MCF 10A (cell line): ENCODE measurements at places on chromosomes 12 and 14. TPM values are rescaled to one million over a fixed set of nuclear protein-coding genes. Genes with fewer than 3 reads are reported as not detected.

The CREBL2 gene
- 17.4 and 22.5 TPM in 2 replicates for total RNA-seq

The TSHR gene
- not detected in 2 replicates for total RNA-seq

The CD27 gene
- total RNA-seq = not detected in 2 replicates

The KRT7 gene
- total RNA-seq = 2,379 and 3,360 TPM in 2 replicates

The TMPRSS12 gene
- total RNA-seq = not detected in 2 replicates

The CLEC6A gene
- not detected in 2 replicates for total RNA-seq

The ATG101 gene
- total RNA-seq = 64.2 and 66.9 TPM in 2 replicates

The EFS gene
- total RNA-seq = not detected in 2 replicates

The STON2 gene
- 20.9 and 23.5 TPM in 2 replicates for total RNA-seq

GRCh38 chr12:6554168-6555017 is 1.4 kb downstream of the IFFO1 start:
- DNase-seq = peak; percentile 66
- no peaks in the 10 kb centered on the region for H3K27me3 ChIP-seq
- H3K4me1 ChIP-seq = peaks cover 30% of the 10 kb centered on the region
- peak overlapping the region; percentile 54 for H3K27ac ChIP-seq
- no peak overlapping the region for H3K4me3 ChIP-seq

DNA sequence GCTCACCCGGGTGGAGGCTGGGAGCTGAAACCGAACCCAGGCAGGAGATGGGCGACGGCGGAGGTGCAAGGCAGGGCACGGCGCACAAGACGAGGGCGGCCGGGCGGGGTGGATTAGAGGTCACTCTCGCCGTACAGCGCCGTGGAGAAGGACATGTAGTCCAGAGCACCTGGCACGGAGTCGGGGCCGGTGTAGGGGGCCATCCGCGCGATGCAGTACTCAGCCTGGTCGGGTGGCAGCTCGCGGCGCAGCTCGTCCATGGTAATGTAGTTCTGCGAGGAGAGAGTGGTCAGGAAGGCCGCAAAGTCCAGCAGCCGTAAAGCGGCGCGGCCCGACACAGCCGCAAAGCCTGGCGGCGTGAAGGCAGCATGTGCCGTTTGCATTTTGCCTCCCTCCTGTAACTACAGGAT is 81.9 kb upstream of the ZFP36L1 start:
- peaks cover 95% of the 10 kb centered on the region for H3K36me3 ChIP-seq
- H3K27ac ChIP-seq = no peak overlapping the region
- no peak overlapping the region for H3K4me3 ChIP-seq
- peaks cover 14% of the 10 kb centered on the region for H3K4me1 ChIP-seq
- H3K27me3 ChIP-seq = no peaks in the 10 kb centered on the region
- no peak for DNase-seq

- peaks cover 12% of the 10 kb centered on the region for H3K4me1 ChIP-seq
- no peak overlapping the region for H3K4me3 ChIP-seq
- DNase-seq = peak; percentile 71
- no peak overlapping the region for H3K27ac ChIP-seq
These were observed 386.7 kb upstream of the NOVA1 start for GRCh38 chr14:26984311-26985177.

DNA sequence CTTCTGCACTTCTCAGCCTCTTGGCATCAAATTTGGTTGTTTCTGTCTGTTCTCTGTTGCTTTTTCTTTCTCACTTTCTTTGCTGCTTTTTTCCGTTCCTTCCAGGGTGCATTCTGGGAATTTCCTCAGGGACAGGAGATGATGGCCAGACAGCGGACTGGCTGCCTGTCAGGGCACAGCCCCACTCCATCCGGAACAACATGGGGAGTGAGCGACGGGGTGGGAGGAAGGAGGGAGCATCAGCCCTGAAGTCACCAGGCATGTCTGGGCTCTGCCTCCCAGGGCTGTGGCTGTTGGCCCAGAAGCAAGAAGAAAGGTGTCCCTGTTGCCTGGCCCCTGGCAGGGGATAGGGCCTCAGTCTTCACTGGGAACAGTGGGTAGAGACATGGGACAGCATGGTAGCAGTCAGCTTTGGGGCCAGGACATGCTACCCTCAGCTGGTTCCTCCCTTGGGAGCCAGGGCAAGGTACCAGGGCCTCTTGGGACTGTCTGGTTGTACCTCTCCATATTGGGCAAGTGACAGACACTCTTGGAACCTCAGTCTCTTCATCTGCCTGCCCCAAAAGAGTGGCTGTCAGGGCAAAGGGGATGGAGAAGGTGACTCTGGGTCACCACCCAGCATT is 8.6 kb downstream of the PGF start:
- H3K27ac ChIP-seq = peak overlapping the region; percentile 52
- no peaks in the 10 kb centered on the region for H3K36me3 ChIP-seq
- H3K4me3 ChIP-seq = no peak overlapping the region
- H3K27me3 ChIP-seq = no peaks in the 10 kb centered on the region
- no peak for DNase-seq

GRCh38 chr12:71576496-71576895 is 87.2 kb downstream of the ZFC3H1 start:
- DNase-seq = no peak
- no peaks in the 10 kb centered on the region for H3K27me3 ChIP-seq
- H3K36me3 ChIP-seq = no peaks in the 10 kb centered on the region
- no peak overlapping the region for H3K27ac ChIP-seq

DNA sequence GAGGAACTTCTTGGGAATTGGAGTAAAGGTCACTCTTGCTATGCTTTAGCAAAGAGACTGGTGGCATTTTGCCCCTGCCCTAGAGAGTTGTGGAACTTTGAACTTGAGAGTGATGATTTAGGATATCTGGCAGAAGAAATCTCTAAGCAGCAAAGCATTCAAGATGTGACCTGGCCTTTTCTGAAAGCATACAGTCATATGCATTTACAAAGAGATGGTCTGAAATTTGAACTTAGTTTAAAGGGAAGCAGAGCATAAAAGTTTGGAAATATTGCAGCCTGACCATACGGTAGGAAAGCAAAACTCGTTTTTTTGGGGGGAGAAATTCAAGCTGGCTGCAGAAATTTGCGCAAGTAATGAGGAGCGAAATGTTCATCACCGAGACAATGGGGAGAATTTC is 60.9 kb downstream of the NUBPL start:
- H3K4me3 ChIP-seq = no peak overlapping the region
- no peaks in the 10 kb centered on the region for H3K4me1 ChIP-seq

GRCh38 chr12:67735868-67736267 is 87.3 kb downstream of the DYRK2 start:
- no peak overlapping the region for H3K4me3 ChIP-seq
- no peak for DNase-seq
- no peaks in the 10 kb centered on the region for H3K27me3 ChIP-seq
- H3K4me1 ChIP-seq = no peaks in the 10 kb centered on the region

- H3K36me3 ChIP-seq = no peaks in the 10 kb centered on the region
- no peak overlapping the region for H3K4me3 ChIP-seq
- H3K27me3 ChIP-seq = no peaks in the 10 kb centered on the region
- H3K27ac ChIP-seq = no peak overlapping the region
These were observed 669.0 kb downstream of the BCL11B start for GRCh38 chr14:98602983-98603382.

- no peaks in the 10 kb centered on the region for H3K27me3 ChIP-seq
- H3K4me3 ChIP-seq = peak overlapping the region; percentile 4
- DNase-seq = no peak
- H3K4me1 ChIP-seq = peaks cover 32% of the 10 kb centered on the region
- H3K36me3 ChIP-seq = peaks cover 6% of the 10 kb centered on the region
- peak overlapping the region; percentile 100 for H3K27ac ChIP-seq
These were observed 121.9 kb upstream of the SLC38A2 start for GRCh38 chr12:46494424-46494823.

DNA sequence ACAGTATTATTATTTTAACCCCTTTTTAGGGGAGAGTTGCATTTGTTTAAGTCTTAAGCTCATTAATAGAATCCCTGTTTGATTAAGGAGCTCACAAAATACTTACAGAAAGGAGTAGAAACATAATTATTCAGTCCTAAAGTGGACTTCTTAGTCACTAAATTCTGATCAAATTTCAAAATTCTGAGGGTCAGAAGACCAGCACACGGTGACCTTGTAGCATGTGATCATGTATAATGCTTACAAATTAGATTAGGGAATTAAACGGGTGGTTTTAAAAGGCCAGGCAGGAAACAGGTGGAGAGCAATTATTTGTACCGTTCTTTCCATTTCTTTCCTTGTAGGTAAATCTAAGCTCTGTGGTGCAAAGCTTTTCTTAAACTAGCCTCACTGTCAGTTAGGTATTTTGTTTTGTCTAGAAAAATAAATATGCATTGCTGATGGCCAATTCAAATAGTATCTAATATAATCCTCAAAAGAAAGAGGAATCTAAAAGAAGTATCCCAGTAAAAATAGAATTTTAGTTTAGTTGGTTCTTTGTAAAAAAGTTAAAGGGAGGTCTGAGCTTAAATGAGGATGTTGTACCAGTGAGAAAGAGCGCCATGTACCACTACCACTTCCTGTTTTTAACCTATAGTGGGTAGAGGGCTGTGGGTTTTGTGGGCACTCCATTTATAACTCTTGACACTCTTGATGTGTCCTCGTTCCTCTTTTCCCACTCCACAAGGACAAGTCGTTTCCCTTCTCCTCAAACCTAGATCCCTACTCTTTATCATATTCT is 51.1 kb downstream of the SLC38A1 start:
- H3K4me1 ChIP-seq = peaks cover 40% of the 10 kb centered on the region
- no peak overlapping the region for H3K27ac ChIP-seq
- peaks cover 76% of the 10 kb centered on the region for H3K36me3 ChIP-seq
- no peaks in the 10 kb centered on the region for H3K27me3 ChIP-seq
- no peak overlapping the region for H3K4me3 ChIP-seq
- DNase-seq = no peak

DNA sequence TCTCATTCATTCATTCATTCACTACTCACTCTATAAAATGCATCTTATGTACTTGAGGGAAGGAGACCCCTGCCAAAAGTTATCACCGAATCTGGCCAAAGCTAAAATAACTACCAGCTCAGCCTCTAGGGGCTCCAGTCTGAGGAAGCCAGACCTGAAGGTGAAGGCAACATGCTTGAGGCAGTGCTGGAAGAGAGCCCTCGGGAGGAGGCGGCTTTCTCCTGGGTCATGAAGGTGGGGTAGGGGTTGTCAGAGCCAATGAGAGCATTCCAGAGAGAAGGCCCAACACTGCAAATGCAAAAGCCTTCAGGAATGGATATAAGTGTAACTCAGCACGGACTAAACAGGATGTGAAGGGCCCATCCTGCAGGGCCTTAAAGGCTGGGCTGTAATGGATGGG is 62.4 kb downstream of the GSC start:
- H3K36me3 ChIP-seq = no peaks in the 10 kb centered on the region
- H3K27ac ChIP-seq = no peak overlapping the region
- H3K4me1 ChIP-seq = no peaks in the 10 kb centered on the region
- H3K4me3 ChIP-seq = no peak overlapping the region
